ENCODE measurements at places on chromosomes 6 and 20.

- no peak for DNase-seq
These were observed 5.9 kb downstream of the SRSF12 start for GRCh38 chr6:89111933-89112332.

DNA sequence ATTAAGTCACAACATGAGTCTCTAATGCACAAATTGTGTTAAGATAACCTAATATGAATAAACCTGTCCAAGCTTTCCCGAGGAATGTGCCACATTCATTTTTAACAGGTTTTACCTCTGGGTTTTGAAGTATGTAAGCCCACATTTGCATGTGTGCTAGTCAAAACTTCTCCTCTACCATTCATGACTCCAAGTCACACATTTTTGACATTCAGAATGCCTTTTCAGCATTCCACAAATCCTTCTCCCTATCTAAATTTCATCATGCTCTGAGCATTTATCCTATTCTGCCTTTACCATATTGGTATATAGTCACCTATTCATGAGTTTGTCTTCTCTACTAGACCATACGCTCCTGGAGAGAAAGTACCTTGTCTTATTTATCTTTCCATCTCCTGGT lies 56.5 kb downstream of the ADGRF5 start:
- no peak for DNase-seq

GRCh38 chr6:62999796-63000195 lies 211.5 kb upstream of the FKBP1C start:
- DNase-seq: no peak

- DNase-seq: no peak
These were observed 1.9 kb upstream of the TRIM38 start for GRCh38 chr6:25960734-25961133.

- DNase-seq: no peak
These were observed 86.7 kb downstream of the SRC start for GRCh38 chr20:37432606-37433005.

- DNase-seq: no peak
These were observed 738.1 kb downstream of the HDGFL1 start for GRCh38 chr6:23307516-23307915.

DNA sequence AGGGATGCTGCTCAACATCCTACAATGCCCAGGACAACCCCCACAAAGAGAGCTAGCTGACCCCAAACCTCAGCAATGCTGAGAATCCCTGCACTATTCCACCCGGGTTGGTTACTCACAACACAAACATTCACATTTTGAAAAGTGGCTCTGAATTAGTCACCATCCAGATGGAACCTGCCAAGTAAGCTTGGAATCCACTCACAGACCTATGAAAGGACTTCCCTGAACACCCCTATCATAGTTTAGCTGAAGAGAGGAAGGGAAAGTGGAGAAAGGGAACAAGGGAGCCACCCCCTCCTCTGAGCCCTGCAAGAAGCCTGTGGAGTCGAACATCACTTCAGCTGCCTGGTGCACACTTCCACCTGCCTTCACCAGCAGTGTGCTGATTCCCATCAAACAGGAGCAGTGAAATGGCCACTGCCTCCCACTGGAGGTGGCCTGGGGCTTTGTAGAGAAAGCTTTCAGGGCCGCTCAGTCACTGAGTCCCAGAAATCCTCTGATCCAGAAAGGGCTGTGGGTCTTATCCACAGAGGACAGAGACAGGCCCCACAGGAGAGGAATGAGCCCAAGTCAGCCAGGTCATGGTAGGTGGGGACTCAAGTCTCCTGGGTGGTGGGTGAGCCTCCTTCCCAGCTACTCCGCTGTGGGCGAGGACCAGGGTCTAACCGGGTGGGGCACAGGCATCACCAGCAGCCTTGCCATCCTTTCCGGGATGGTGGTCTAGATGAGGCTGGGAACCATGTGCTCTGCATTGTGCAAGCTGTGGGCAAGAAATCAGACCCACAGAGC lies 203.7 kb downstream of the SYNDIG1 start:
- DNase-seq: peak; percentile 70

DNA sequence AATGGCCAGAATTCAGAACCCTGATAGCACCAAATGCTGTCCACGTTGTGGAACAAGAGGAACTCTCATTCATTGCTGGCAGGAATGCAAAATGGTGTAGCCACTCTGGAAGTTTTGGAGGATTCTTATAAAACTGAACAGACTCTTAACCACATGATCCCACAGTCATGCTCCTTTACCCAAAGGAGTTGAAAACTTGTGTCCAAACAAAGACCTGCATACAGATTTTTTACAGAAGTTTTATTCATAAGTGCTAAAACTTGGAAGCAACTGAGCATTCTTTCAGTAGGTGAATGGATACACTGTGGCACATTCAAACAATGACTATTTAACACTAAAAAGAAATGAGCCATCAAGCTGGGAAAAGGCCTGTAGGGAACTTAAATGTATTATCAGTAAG lies 32.5 kb downstream of the PREP start:
- DNase-seq: no peak

DNA sequence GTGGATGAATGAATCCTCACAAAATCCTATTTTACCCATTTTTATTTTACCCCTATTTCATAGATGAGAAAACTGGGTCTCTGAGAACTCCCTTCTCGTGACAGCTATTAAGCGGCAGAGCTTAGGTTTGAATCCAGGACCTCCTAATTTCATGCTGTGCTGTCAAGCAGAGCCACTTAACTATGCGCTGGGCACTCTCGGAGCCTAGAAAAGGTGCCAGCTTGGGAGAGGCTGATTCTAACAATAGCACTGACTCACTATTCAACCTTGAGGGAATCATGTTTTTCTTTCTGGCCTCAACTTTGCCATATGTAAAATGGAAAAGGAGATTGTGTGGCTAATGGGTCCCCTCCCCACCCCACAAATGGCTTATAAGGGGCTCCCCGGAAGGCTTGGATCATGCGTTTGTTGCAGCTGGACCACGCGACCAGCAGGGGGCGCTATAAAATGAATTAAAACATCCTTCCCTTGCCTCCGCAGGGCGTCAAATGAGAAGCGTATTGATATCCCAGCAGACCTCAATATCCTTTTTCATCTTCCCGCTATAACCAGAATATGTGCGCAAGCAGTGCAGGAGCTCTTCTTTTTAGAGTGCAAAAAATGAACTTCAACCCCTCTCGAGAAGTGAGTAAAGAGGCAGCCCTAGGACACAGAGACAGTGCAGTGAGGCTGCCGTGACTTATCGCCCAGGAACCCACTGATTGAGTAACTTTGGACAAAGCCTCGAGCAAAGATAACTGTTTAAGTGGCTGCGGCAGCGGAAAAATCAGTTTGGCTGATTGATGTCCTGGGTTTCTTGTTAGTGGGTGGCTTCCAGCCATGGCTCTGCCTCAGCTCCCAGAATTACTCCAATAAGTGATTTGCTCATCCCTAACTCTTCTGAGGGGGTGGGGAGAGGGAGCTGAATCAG lies 12.8 kb upstream of the PDYN start:
- DNase-seq: peak; percentile 48

DNA sequence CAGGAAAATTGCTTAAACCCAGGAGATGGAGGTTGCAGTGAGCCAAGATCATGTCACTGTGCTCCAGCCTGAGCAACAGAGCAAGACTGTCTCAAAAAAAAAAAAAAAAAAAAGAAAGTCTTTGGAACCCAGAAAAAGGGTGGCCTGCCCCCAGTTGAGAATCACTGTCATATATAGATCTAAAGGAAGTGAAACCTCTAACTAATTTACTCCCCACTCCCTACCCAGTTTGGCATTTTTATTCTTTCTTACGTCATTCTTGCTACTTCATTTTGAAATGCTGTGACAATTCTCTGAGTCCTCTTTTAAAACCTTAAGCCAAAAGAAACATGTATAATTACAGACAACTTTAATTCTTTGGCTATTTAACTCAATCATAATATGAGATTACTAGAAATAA lies 254.8 kb downstream of the CDC5L start:
- peak; percentile 92 for DNase-seq

GRCh38 chr6:16105854-16106253 lies 23.0 kb upstream of the MYLIP start:
- DNase-seq: peak; percentile 92

DNA sequence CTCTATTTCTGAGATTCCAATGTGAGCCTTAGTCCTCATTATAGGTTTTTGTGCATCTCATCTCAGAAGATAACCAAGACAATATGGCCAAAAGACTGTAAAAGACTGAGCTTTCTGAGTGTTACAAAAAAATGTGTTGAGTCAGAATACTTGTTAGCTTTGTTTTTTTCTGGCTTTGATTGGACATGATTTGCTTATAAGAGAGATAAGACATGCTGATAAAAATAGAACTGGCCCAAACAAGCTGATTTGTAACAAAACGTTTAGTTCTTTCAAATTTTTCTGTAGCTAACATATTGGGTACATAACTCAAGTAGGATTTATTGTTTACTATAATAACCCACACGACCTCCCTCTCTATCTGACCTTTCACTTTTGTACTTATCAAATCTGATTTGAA lies 32.9 kb downstream of the FILIP1 start:
- no peak for DNase-seq

DNA sequence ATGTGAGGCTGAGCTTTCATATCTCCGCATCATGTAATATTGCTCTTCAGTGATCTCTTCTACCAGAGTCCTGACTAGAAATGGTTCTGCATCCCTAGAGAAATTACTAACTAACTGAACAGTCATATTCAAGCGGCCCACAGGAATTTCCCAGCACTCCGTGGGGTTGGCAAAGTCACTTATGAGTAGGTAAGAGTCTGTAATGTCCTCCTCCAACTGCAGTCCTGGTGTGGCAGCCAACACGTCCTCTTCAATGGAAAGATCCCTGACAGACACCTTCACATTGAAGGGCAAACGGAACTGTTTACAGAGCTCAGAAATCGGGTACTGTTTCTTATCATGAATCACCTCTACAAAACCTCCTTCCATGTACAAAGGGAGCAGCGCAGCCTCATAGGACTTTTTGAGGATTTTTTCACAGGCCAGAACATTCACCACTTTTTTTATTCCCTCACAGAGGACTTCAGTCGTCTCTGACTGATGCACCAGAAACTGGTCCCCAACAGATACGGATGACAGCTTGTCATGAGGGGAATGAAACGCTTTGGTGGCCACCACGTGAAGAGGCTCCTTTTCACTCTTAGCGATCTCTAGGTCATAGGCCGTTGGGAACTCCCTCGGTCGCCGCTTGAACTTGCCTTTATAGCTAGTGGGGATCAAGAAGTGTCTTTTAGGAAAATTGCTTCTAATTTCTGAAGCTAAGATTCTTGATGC lies 87.7 kb downstream of the THEMIS start:
- DNase-seq: no peak

DNA sequence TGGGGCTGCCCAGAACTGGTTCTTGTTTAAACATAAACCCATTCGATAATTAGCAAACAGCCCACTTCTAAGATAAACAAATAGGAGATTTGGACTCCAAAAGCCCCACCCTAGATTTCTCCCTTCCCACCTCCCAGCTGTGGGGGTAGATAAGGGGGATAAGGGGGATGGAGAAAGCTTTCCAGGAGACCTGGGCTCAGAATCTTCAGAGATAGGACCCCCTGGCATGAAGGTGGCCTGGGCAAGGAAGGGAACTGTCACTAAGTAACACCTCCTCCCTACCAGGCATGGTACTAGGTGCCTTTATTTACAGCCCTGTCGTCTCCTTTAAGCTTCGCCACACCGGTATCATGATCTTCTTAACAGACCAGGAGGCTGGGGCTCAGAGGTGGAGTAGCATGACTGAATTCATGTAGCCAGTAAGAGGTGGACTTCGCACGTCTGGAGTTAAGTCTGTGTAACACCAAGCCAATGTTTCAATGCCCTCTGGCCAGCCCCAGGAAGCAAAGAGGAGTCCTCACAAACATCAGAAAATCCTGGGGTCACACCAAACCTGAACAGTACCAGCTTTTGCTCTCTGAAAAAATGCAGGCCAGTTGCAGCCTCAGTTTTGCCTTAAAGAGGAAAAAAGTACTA lies 4.6 kb downstream of the SDC4 start:
- no peak for DNase-seq

GRCh38 chr20:18101125-18101810 lies 36.4 kb upstream of the KAT14 start:
- no peak for DNase-seq

DNA sequence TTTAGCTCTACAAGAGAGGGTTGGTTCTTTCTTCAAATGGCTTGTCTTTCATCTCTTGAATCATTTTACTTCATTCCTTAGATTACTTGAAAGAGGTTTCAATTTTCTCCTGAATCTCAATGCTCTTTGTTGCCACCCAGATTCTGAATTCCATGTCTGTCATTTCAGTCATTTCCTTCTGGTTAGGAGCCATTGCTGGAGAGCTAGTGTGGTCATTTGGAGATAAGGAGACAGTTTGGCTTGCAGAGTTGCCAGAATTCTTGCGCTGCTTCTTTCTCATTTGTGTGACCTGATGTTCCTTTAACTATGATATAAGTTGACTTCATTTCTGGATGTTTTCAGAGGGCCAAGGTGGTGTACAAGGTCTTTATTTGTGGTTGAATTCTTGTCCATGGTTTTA lies 157.8 kb downstream of the SLC22A3 start:
- DNase-seq: no peak

DNA sequence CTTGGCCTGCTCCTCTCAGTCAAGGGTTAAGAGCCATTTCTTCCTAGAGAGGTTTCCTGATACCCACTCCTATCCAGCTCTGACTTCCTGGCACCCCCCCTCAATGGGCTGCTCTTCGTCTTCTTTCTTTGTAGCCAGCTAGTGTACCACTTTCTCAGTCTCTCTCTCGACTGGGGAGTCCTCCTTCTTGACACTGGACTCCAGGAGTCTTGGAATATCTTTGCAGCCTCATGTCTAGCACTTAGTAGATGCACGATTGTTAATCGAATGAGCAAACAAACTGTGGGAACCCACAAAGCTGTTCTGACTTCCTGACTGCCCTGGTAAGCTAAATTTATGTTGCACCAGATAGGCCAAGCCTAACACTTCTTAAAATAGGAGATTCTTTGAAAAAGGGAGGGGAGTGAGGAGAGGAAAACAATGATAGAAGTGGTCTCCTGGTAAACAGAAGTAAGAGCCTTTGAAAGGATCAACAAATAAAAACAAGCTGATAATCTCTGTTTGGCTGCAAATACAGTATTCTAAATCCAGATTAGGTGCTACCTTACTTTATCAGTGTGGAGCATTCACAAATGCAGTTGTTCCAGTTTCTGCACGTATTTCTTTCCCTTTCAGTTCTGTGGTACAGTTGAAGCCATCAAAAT lies 160.1 kb upstream of the CITED2 start:
- peak; percentile 72 for DNase-seq

DNA sequence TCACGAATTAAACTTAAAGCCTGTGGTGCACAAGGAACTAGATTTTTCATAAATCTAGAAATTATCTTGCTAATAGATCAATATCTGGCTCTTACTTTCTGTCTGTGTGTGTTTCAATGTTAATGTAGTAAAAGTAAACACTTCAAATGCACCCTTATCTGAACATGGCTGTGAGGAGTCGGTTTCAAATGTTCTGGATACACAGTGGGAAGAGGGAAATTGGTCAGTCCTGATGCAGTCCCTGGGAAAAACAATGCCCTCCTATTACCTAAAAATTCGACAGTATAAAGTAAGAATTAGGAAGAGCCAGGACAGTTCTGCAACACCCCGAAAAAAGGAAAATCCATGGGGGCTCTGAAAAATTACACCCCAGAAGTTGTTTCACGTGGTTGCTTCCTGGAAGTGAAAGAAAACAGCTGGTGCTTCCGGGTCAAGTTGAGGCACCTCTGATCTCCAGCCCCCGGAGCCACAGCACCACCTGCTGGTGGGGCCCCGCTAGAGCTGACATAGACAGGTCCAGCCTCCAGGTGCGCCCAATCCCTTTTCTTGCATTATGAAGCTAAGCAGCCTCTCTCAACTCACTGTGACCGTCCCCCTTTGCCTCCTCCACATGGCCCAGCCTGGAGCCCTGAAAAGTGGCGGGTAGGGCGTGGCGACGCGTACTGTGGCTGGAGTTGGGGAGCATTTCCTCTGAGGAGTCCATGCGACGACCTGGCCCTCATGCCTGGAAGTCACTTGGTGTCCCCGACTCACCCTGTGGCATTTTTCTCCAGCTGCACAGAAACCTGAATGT lies 8.3 kb downstream of the SEMG2 start:
- DNase-seq: peak; percentile 49
